ENCODE measurements at places on chromosomes 12 and 14.

DNA sequence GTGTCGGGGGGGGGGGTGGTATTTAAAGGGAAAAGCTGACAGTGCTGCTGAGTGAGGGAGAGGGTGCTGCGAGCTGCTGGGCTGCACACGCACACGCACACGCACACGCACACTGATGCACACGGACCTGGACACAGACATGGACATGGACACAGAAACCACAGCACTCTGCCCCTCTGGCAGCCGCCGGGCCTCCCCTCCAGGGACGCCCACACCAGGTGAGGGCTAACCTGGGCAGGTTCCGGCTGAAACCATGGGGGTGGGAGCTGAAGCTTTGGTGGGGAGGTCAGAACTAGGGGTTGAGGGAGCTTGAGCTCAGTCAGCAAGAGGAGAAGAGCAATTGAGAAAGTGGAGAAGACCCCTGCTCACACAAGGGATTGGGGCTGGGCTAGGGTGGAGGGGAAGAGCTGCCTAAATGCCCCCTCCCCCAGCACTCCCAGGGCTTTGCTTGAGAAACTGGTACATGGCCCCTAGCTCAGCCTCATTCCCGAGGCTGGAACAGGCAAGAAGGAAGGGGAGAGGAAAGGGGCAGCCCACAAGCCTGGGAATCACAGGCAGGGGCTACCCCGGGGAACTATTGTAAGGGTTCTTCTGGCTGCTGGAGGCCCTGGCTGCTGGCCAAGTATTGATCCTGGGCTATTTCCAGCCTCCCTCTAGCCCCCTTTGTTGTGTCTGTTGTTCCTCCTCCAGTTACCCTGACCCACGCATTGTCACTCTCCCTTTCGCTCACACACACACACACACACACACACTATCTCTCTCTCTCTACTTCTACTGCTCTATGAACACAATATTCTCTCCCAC lies at the start of gene REM2:
Gene REM2 (plus strand): TSS at position 50 of the 804 bp plus-strand sequence. CDS start 66 bp downstream, at position 116.
- no peak for DNase-seq

- DNase-seq = no peak
These were observed 8.4 kb downstream of the RAPGEF3 start for GRCh38 chr12:47750229-47750798.

DNA sequence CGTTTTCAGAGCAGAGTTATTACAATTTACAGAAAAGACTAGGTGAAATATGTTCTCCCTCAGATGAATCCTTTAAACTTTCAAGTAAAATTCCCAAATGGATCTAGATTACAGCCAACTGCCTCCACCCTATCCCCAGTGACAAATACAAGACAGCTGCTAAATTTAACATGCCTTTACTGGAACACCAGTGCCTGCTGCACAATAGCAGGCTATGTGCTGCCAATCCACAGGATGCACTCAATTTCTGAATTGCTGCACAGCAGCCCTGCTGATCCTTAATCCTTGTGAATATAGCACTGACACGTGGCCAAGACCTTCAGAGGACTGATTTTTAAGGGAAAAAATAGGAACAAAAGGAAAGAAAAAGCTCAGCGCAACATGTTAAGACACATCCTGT lies 128.9 kb downstream of the CCER1 start:
- no peak for DNase-seq

DNA sequence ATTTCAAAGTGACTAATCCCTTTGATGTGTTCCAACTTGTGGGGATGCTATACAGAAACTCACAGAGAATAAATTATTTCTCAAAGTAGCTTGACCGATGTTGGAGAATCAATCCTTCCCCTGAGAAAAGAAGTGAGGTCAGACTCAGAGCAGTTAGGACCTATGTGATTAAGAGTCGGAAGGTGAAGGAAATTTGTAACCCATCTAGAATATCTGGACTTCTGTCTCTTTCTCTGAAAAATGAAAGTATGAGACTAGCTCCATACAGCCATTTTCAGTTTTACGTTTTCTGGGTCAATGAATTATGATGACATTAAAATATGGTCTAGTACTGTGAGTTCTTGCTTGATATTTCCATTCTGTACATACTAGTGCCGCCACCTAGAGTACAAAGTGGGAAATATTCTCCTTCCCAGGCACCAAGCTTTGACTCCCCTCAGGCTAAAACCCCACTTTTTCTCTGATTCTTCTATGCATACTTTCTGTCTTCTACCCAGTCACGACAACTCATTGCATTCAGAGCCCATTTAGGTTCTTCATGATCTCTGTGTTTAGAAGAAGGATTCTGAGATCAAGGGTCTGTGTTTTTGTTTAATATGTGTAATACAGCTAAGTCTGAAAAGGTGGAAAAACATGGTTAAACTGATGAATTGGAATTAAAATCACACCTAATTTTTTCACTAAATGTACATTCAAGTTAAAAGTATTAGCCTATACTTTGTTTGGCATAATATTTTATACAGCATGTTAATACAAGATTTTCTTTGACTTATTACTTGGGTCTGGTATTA lies 6.9 kb upstream of the NTS start:
- DNase-seq = no peak

DNA sequence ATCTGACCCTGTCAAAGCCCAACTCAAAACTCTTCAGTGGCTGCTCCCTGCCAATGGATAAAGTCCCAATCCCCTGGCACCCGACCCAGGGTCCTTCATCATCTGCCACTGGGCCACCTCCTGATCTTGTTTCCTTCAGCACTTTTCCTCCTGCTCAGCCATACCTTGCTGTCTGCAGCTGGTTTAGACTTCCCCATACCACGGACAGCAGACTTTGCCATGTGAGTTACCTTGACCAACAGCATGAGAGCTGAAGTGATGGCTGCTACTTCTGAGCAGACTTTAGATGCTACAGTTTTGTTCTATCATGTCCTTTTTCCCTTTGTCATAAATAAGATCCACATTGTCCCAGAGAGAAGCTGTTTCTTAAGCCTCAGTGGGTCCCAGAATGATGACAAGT lies 33.3 kb upstream of the STON2 start:
- no peak for DNase-seq

DNA sequence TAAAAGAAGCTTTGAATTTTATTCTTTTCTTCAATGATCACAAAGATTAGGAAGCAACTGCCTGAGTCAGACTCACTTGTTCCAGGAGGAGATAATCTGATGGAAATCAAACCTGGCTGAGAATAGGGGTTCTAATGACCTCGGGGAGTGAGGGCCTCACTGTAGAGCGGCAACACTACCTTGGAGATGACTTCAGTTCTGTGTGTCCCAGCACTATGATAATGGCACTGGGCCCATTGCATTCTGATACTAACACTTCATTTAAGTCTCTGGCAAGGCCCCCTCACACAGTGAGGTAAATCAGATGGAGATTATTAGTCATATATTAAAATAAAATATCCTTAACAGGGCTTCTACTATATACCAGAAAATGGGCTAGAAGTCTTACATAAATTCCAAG lies 233.3 kb upstream of the EGLN3 start:
- DNase-seq = no peak

GRCh38 chr12:51320695-51321320 lies 3.2 kb downstream of the BIN2 start:
- no peak for DNase-seq

GRCh38 chr12:104496336-104496735 lies 39.6 kb downstream of the CHST11 start:
- DNase-seq = no peak

GRCh38 chr14:104766256-104766862 lies 13.4 kb downstream of the SIVA1 start:
- no peak for DNase-seq

DNA sequence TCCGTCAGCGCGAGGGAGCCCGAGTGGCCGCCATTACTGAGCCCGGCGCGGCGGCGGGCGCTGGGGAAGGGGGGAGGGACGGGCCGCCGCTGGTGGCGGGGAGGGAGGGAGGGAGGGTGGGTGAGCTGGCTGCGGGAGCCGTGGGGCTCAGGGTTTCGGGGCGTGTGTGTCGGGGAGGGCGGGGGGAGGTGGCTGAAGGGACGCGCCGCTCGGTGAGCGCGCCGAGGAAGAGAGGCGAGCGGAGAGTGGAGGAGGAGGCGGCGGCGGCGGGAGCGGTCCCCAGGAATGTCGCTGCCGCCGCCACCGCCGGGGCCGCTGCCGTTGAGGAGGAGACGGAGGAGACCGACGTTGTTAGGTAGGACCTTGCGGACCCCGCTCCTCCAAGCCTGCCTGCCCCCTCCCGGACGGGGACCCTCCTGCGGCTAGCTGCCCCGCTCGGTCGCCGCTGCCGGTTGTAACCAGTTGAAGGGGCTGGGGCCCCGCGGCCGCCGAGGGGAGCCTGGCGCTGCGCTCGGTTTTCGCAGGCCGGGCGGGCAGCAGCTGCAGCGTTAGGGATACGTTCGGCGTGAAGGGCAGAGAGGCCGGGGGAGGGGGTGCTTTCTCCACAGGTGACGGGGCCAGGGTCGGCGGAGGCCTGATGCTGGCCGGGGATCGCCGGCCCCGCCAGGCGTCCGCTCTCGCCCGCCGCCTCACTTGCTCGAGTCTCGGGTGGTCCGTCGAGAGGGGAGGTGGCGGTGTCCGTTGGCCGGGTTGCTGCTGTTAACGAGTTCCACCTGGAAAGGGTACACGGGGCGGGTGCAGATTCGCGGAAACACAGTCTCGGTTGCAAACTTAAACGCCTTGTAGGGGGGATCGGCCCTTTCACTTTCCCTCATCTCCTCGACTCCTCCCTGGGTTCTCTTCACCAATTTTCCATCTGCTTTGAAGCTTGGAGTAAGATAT lies at the start of gene ARHGAP5:
Gene ARHGAP5 (plus strand): TSS at position 224 of the 942 bp plus-strand sequence. CDS start 13,366 bp downstream, outside the sequence.
- no peak for DNase-seq

DNA sequence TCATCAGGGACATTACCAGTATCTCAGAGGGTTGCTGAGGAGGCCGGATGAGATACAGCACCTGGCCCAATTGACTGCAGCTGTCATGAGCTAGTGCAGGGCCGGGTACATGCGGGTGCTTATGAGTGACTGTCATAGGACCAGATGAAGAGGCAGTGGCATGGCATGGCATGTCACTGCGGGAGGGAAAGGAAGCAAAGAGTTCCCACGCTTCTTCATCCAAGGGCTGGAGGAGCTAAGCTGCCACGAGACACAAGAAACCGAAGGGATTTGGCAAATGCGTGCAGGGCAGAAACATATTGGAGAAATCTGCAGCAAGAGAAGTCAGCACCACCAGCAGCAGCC lies 10.7 kb upstream of the GPX2 start:
- no peak for DNase-seq

DNA sequence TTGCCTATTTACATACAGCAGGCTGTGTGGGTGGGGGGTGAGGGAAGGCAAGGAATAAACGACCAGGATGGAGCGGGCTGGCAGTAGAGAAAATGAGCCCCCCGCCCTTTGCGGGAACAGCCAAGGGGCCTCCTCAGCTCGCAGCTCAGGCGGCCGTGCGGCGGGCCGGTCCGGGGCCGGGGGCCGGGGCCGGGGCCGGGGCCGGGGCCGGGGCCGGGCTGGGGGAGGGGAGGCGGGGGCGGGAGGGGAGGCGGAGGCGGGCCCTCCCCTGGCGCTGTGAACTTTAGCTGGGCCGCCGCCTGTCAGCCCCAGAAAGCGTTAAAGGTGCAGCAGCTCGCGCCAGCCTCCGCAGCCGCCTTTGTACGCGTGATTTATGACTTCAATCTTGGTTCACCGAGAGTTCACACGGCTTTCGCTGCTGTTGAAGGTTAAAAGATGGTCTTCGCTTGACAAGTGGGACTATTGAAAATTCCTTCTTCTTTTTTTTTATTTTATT lies 28.8 kb downstream of the HOXC4 start:
- DNase-seq = no peak

DNA sequence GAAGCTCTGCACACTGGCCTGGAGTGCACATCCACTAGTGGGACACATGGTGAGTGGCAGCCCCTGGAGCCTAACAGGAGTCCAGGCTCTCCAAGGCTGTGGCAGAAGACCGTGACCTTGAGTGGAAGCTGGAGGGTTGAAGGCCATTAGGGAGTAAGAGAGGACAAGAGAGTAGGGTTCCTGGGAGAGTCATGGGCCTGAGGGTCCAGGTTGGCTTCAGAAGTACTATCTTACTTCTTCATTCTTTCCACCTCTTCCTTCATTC lies 406 bp downstream of the IL23A start:
- DNase-seq = no peak

DNA sequence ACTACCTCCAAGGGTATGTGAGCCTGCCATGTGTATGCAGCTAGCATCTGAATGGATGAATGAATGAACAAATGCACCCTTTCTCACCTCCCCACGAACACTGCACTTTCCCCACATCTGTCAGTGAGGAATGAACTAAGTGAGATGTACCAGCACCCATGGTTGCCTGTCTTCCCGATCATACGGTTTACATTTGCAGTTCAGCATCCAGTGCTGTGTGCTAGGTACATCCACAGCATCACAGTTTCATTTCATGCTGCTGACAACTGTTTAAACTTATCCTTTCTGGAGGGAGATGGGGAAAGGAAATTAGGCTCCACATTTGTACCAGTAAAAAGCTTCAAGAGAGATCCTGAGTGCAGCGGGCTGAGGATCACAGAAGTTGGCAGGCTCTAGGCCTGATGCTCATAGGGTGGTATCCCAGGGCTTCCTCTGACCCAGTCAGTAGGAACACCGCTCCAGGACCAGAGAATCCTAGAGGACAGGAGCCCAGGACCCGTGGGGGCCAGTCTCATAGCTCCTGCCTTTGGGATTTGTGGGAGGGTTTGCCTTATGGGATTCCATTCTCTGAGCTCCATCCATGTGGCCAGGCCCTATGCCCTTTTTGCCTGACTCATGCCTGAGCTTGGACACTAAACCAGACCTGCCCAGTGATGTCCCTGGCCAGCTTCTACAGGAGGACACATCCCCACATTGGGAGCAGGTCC lies 294.5 kb downstream of the CACNA1C start:
- DNase-seq = no peak

- no peak for DNase-seq
These were observed 24.0 kb upstream of the PDE1B start for GRCh38 chr12:54525383-54525782.

GRCh38 chr12:120238839-120239445 lies 26.6 kb downstream of the PXN start:
- no peak for DNase-seq

- no peak for DNase-seq
These were observed 37.6 kb downstream of the ZFYVE26 start for GRCh38 chr14:67778792-67779191.

DNA sequence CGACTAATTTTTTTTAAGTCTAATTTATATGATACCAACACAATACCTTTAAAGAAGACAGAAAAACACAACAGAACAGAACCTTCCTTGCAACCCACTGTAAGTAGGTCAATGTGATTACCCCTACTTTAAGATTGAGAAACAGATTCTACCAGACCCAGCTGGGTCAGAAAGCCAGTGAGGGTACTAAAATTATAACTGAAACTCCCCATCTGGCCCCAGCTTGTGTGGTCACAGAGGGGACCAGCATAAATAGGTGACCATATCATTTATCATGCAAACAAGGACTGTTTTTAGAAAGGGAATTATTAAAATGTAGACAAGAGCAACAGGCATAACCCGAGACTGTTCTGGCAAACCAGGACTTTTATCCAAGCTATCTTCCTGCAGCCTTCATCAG lies 30.1 kb upstream of the FRMD6 start:
- no peak for DNase-seq

GRCh38 chr12:91630596-91631293 lies 448.1 kb upstream of the DCN start:
- no peak for DNase-seq

Measured in epithelial cell of prostate (primary cell).